IMR-90 (cell line): ENCODE measurements at places on chromosomes 6 and 20. TPM values are rescaled to one million over a fixed set of nuclear protein-coding genes. Genes with fewer than 3 reads are reported as not detected.
A peak's percentile ranks its signal among the peaks of the same experiment; 100 is the strongest.

DNA sequence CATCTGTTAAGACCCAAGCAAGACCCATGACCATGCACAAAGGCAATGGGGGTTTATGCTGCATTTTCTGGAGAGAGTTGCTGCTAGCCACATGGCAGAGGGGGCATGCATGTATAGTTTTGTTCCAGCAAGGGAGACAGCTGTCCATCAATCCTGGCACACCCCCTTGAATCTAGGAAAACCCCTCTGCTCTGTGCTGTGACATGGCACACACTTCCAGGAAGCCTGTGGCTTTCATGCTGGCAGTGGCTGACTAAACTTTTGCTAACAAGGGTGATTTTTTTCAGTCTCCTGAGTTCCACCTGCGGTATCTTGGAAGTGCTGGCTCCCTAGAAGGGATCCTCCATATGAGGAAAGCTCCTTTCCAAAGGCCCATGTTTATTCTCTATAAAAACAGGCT, 9.1 kb upstream of the CST4 start:
- H3K4me1 ChIP-seq: peaks cover 6% of the 10 kb centered on the region
- no peak for DNase-seq
- no peaks in the 10 kb centered on the region for H3K36me3 ChIP-seq
- peaks cover 10% of the 10 kb centered on the region for H3K27me3 ChIP-seq
- H3K27ac ChIP-seq: no peak overlapping the region

NT5E gene
- polyA plus RNA-seq: 153 and 178 TPM in 2 replicates

- H3K4me1 ChIP-seq: peaks cover 41% of the 10 kb centered on the region
- H3K27me3 ChIP-seq: no peaks in the 10 kb centered on the region
- no peaks in the 10 kb centered on the region for H3K36me3 ChIP-seq
- H3K4me3 ChIP-seq: no peak overlapping the region
Measured at GRCh38 chr6:35048631-35049083, 92.5 kb downstream of the TCP11 start.

NOTCH4 gene
- 0.76 and 0.96 TPM in 2 replicates for polyA plus RNA-seq

GRCh38 chr6:34743625-34744293, 13.5 kb upstream of the SNRPC start:
- no peaks in the 10 kb centered on the region for H3K4me1 ChIP-seq
- DNase-seq: no peak
- H3K27ac ChIP-seq: no peak overlapping the region

ALDH8A1 gene
- polyA plus RNA-seq: 0.15 and 0.19 TPM in 2 replicates

C6orf62 gene
- 37.4 and 47.5 TPM in 2 replicates for polyA plus RNA-seq

DNA sequence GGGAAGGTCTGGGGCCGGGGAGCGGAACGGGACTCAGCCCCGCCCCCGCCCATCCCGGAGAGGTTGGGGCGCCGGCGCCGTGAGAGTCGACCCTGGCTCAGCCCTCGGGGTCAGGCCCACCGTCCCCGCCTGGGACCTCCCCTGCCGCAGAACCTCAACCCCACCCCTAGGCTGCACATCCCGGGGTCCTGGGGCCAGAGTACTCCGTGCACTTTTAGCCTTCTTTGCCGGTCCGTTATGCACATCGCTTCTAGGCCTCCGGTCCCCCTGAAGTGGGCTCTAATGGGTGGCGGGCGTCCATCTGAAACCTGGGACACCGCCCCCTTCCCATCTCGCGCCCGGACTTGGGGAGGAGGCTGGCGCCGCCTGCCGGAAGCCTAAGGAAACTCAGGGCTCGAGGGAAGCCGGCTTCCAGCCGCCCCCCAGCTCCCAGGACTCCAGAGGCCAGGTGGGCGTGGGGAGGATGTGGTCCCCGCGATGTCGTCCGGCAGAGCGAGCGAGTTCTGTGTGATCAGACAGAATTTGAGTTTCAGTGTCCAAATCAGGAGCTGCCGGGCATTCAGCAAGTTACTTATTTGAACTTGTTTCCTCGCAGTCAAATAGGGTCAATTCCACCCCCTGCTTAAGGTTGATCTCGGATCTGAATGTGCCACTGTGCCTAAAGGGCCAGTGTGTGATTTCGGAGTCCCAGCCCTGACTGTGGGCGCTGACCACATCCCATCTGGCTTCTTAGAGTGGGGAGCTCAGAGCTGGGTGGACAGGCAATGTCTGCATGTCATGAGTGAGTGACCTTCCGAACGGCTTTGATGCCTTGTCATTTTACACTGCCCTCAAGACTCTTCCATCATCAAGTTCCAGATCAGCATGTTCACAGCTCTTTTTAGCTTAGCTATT, 47.6 kb downstream of the CPXM1 start:
- peak overlapping the region; percentile 30 for H3K4me3 ChIP-seq
- peak; percentile 30 for DNase-seq
- H3K4me1 ChIP-seq: peaks cover 8% of the 10 kb centered on the region; the same call in 1 of the 2 replicates
- H3K27me3 ChIP-seq: peaks cover 60% of the 10 kb centered on the region
- H3K36me3 ChIP-seq: no peaks in the 10 kb centered on the region

NOX3 gene
- polyA plus RNA-seq: not detected in 2 replicates

DNA sequence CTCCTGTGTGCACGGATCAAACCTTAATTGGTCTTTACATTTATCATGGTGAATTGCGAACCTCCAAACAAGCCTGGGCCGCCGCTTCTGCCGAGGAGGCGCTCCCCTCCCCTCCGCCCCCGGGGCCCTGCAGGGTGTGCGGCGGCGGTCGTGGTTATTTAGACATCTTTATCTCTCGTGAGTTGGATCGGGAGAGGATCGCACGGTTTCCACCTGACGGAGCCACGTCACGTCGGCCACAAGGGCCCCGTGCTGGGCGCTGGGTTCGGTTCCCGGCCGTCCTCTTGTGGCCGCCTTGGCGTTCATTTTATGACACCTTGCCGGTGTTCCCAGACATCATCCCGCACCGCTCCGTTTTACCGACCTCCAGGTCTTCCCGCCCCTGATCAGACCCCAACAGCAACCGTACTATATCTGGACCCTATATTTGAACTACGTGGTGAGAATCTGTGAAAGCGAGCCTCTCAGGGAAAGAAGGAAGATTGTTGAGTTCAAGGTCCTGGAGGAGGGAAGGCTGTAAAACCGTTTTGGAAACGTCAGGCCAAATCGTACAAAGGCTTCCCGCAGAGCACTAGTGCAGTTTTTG, 1.3 kb upstream of the CNR1 start:
- H3K36me3 ChIP-seq: no peaks in the 10 kb centered on the region
- H3K27me3 ChIP-seq: peaks cover 46% of the 10 kb centered on the region
- no peak for DNase-seq
- H3K4me1 ChIP-seq: peaks cover 2% of the 10 kb centered on the region; the same call in 1 of the 2 replicates
- no peak overlapping the region for H3K4me3 ChIP-seq

DNA sequence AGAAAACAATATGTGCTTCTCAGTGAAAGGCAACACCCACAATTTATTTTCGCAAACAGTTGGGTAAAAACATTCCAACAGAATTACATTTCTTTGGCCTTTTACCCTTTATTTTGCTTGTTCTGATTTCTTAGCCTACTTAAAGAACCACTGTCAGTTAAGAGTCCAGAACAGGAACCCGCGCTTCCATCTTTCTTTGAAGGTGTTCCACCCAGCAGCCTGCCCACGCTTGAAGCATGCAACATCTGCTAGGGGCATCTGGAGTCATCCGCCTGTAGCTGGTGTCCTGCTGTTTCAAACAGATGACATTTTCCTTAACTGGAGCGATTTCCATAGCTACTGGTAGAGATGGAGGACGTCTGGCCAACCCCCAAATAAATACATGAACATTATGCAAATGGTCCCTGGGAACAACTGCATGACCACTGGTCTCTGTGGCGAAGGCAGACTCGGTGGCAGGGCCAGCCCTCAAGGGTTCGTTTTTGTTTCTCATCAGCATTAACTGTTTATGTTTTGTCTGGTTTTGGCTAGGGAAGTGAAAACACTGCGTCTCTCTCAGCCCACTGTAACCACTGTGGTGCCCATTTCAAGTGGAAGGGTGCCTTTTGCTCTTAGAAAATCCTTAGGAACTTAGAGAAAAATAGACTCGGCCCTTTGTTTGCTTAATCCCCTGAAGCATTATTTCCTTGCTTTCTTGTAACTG, 51.6 kb downstream of the LAMA4 start:
- peaks cover 18% of the 10 kb centered on the region for H3K4me1 ChIP-seq
- H3K4me3 ChIP-seq: no peak overlapping the region
- peaks cover 29% of the 10 kb centered on the region for H3K36me3 ChIP-seq
- peak overlapping the region; percentile 83 for H3K27ac ChIP-seq
- H3K27me3 ChIP-seq: no peaks in the 10 kb centered on the region

DNA sequence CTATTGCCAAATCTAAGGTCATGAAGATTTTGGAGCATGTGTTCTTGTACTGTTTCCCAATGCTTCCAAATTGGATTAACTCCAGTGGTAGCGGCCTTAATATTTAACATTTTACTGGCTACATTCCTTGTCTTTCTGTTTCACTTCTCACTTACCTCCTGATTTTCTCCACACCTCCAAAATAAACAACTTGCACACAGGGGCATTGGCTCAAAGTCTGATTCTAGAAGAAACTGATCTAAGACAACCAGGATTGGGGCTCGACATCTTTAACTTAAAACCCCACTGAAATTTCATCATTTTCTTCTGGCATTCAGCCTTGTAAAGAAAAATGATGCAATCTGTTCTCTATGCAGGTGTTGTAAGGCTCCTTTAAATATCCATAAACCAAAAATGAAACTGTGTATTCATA, 557.9 kb upstream of the ID4 start:
- no peak overlapping the region for H3K27ac ChIP-seq
- DNase-seq: no peak
- no peaks in the 10 kb centered on the region for H3K27me3 ChIP-seq

GRCh38 chr20:18839507-18840247, 26.1 kb downstream of the SCP2D1 start:
- no peaks in the 10 kb centered on the region for H3K36me3 ChIP-seq
- no peak overlapping the region for H3K4me3 ChIP-seq
- H3K4me1 ChIP-seq: no peaks in the 10 kb centered on the region

DNA sequence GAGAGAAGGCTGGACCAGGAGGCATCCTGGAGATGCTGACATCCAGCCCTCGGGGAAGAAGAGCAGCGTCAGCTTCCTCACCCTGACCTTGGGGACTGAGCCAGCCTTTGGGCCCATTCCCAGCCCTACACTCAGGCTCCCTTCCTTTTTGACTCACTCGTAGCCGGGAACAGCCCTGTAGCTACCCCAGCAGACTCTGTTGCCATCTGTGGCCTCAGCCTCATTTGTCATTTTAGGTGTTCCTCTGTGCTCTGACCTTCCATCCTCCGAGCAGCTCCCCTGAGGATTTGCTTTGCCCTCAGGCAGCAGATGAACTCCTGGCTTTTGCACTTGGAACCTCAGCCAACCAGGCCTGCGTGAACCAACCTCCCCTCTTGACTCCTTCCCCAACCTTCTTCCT, 67.5 kb downstream of the ELOVL2 start:
- H3K4me3 ChIP-seq: no peak overlapping the region
- no peaks in the 10 kb centered on the region for H3K4me1 ChIP-seq
- no peak for DNase-seq
- no peaks in the 10 kb centered on the region for H3K36me3 ChIP-seq

DNA sequence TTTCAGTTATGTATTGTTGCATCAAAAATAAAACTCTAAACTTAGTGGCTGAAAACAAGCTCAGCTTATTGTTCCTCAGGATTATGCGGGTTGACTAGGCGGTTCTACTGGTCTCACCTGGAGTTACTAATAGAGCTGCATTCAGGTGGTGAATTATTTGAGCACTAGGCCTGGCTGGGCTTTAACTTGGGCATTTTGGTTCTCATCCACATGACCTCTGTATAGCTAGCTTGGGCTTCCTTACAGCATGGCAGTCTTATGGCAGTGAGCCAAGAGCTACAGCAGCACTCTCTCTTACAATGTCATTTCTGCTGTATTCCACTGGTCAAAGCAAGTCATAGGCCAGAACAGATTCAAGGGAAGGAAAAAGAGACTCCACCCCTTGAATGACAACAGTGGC, 1.6 kb downstream of the PGBD1 start:
- H3K27ac ChIP-seq: no peak overlapping the region
- H3K27me3 ChIP-seq: no peaks in the 10 kb centered on the region
- DNase-seq: no peak
- H3K36me3 ChIP-seq: peaks cover 15% of the 10 kb centered on the region

DNA sequence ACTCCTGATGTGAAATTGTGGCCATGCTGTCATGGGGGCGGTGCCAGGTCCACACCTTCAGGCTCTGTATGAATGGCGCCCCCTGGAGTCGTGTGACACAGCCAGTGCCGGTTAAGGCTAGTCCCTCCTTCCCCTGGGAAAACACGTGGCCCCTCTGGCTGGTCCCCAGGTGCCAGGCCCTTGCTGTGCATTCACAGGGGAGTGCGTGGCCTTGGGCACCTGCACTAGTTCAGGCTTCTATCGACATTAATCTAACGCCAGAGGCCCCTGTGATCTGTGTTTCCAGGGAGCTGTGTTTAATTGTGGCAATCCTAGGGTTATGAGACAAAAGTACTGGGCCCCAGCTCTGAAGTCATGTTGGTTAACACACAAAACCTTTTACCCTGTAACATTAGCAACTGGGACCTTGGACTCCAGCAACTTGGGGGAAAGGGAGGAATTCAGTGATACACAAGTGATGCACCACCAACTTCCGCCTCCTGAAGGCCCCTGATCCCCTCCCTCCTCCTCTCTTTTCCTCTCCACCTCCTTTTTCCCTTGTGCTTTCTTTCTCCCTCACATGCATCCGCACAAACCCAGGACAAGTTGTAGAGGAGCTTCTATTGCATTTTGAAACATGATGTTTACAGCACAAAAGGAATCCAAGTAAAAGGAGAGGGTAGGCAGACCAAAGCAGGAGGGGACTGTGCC, 74.0 kb downstream of the SSR1 start:
- H3K27ac ChIP-seq: no peak overlapping the region
- H3K4me1 ChIP-seq: peaks cover 13% of the 10 kb centered on the region
- H3K27me3 ChIP-seq: no peaks in the 10 kb centered on the region
- peaks cover 21% of the 10 kb centered on the region for H3K36me3 ChIP-seq

- peaks cover 7% of the 10 kb centered on the region for H3K4me1 ChIP-seq
- H3K4me3 ChIP-seq: no peak overlapping the region
- no peaks in the 10 kb centered on the region for H3K36me3 ChIP-seq
- H3K27me3 ChIP-seq: no peaks in the 10 kb centered on the region; the same call in 1 of the 2 replicates
- no peak overlapping the region for H3K27ac ChIP-seq
- peak; percentile 88 for DNase-seq
Measured at GRCh38 chr20:4026093-4026601, 10.8 kb upstream of the RNF24 start.

C20orf202 gene
- not detected in 2 replicates for polyA plus RNA-seq

DNA sequence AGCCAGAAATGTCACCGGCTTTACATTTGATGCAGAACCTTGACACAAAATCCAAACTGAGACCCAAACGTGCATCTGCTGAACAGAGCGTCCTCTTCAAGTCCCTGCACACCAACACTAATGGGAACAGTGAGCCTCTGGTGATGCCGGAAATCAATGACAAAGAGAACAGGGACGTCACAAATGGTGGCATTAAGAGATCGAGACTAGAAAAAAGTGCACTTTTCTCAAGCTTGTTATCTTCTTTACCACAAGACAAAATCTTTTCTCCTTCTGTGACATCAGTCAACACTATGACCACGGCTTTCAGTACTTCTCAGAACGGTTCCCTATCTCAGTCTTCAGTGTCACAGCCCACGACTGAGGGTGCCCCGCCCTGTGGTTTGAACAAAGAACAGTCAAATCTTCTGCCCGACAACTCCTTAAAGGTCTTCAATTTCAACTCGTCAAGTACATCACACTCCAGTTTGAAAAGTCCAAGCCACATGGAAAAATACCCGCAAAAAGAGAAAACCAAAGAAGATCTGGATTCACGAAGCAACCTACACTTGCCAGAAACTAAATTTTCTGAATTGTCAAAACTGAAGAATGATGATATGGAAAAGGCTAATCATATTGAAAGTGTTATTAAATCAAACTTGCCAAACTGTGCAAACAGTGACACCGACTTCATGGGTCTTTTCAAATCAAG, 108.4 kb downstream of the RTN4IP1 start:
- no peak overlapping the region for H3K27ac ChIP-seq
- H3K4me1 ChIP-seq: peaks cover 9% of the 10 kb centered on the region
- no peak overlapping the region for H3K4me3 ChIP-seq
- no peak for DNase-seq
- no peaks in the 10 kb centered on the region for H3K27me3 ChIP-seq
